Right lobe of liver (tissue), 6 donors: ENCODE measurements at places on chromosomes 12 and 14. TPM values are rescaled to one million over a fixed set of nuclear protein-coding genes. Genes with fewer than 3 reads are reported as not detected.

DNA sequence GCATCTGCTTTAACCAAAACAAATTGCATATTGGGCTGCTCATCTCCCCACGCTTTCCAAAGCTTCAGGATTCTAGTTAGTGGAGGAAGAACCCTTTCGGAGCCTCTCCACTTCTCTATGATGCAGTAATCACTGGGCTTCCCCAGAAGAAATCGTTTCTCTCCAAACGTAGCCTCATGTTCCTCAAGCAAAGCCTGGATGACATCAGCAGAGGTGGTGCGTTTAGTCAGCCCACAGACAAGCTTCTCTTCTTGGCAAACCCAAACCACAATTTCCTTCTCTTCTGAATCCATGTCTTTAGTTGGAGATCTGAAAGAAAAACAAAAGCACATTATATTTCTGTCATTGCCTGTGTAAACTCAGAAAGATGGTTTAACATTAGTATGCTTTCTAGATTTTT lies 30.6 kb downstream of the RASSF9 start:
- no peak overlapping the region for H3K4me3 ChIP-seq
- no peaks in the 10 kb centered on the region for H3K36me3 ChIP-seq
- no peaks in the 10 kb centered on the region for H3K27me3 ChIP-seq
- no peaks in the 10 kb centered on the region for H3K4me1 ChIP-seq
- no peak for DNase-seq

DNA sequence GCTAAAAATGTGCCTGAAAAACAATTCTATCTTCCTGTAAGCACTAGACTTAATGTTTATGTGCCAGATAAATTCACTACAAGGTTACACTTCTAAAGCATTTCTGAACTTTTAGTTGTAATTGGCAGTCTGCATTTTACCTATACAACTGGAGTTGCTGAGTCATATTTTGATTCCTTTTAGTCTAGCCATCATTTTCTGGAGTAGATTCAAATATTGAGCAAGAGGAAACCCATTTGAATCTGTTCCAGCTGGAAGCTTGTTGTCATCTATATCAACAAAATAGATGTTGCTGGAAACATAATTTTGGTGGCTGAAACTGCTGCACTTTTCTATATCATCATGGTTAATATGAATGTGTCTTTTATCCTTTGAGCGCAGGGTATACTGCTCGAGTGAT lies 122.2 kb upstream of the CCDC175 start:
- no peak overlapping the region for H3K27ac ChIP-seq
- no peak for DNase-seq
- H3K4me1 ChIP-seq: no peaks in the 10 kb centered on the region
- H3K27me3 ChIP-seq: no peaks in the 10 kb centered on the region
- no peaks in the 10 kb centered on the region for H3K36me3 ChIP-seq

Gene HSP90B1
- 472 TPM for total RNA-seq

DNA sequence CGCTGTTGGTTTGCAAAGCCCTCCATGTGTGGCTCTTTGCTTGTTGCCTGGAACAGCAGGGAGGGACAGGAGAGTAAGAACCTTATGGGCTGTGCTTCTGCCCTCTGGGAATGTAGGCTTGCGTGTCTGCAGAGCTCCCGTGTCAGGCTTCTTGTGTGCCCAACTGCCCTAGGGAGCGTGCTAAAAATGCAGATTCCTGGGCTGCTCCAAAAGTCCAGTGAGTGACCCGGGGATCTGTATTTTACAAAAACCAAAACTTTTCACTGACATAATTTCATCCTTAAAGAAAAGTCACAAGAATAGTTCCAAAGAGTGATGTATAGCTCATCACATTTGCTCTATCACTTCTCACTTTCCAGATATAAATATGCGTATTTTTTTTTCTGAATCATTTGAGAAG lies 34.8 kb upstream of the CCDC63 start:
- DNase-seq: no peak
- H3K4me3 ChIP-seq: no peak overlapping the region
- no peaks in the 10 kb centered on the region for H3K36me3 ChIP-seq
- H3K27me3 ChIP-seq: no peaks in the 10 kb centered on the region
- no peaks in the 10 kb centered on the region for H3K4me1 ChIP-seq

GRCh38 chr12:59808317-59808910 lies 212.6 kb downstream of the SLC16A7 start:
- no peaks in the 10 kb centered on the region for H3K27me3 ChIP-seq
- no peaks in the 10 kb centered on the region for H3K36me3 ChIP-seq
- DNase-seq: no peak
- H3K4me3 ChIP-seq: no peak overlapping the region
- no peak overlapping the region for H3K27ac ChIP-seq

- no peak overlapping the region for H3K27ac ChIP-seq
- peaks cover 5% of the 10 kb centered on the region for H3K4me1 ChIP-seq
- DNase-seq: no peak
- no peak overlapping the region for H3K4me3 ChIP-seq
Measured at GRCh38 chr14:55302367-55303124, 31.3 kb downstream of the FBXO34 start.

DNA sequence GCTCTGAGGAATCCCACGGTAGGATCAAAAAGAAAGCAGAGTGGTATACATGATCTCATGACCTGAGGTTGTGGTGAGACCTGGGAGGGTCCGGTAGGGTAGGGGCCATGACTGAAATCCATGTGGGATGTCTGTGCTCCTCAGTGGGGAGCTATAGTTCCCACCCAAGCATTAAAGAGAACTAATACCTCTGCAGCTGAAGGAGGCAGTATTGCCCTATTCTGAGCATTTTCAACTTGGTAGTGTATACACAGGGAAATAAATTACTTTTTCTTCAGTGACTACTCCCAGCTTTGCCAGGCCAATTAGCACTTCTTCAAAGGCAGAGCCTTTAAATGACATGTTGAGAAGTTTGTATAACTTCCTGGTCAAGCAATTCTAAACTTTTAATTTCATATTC lies 613.8 kb downstream of the KCNH5 start:
- H3K4me3 ChIP-seq: no peak overlapping the region
- no peaks in the 10 kb centered on the region for H3K4me1 ChIP-seq
- no peak overlapping the region for H3K27ac ChIP-seq
- no peaks in the 10 kb centered on the region for H3K36me3 ChIP-seq
- no peak for DNase-seq

- H3K27ac ChIP-seq: no peak overlapping the region
- DNase-seq: no peak
- H3K27me3 ChIP-seq: no peaks in the 10 kb centered on the region
- H3K36me3 ChIP-seq: no peaks in the 10 kb centered on the region
Measured at GRCh38 chr12:67589078-67589477, 59.5 kb upstream of the DYRK2 start.

- DNase-seq: no peak
- H3K27me3 ChIP-seq: no peaks in the 10 kb centered on the region
- no peak overlapping the region for H3K4me3 ChIP-seq
- H3K36me3 ChIP-seq: no peaks in the 10 kb centered on the region
- H3K4me1 ChIP-seq: peaks cover 4% of the 10 kb centered on the region
- no peak overlapping the region for H3K27ac ChIP-seq
Measured at GRCh38 chr12:49014547-49014946, 4.0 kb downstream of the PRKAG1 start.

- DNase-seq: no peak
- H3K27ac ChIP-seq: no peak overlapping the region
- H3K4me1 ChIP-seq: no peaks in the 10 kb centered on the region
Measured at GRCh38 chr14:58822856-58823255, 185.1 kb downstream of the DACT1 start.

Gene STON2
- total RNA-seq: 23.7 TPM

DNA sequence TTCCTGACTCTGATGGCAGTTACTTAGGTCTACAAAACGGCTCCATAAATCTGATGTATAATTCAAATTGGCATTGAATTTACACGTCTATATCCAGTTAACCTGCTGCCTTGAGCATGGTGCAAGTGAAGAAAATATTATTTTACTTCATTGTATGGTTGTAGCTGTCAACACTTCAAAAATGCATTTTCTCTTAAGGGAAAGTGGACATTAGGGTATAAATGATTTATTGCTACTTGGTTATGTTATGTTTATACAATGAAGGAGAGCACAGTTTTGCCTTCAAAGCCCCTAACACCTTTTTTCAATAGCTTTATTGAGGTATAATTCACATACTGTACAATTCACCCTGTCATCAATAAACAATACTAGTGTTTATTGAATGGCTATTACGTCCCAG lies 2.0 kb upstream of the USP15 start:
- no peaks in the 10 kb centered on the region for H3K36me3 ChIP-seq
- no peaks in the 10 kb centered on the region for H3K27me3 ChIP-seq
- no peaks in the 10 kb centered on the region for H3K4me1 ChIP-seq
- DNase-seq: no peak
- H3K27ac ChIP-seq: no peak overlapping the region

DNA sequence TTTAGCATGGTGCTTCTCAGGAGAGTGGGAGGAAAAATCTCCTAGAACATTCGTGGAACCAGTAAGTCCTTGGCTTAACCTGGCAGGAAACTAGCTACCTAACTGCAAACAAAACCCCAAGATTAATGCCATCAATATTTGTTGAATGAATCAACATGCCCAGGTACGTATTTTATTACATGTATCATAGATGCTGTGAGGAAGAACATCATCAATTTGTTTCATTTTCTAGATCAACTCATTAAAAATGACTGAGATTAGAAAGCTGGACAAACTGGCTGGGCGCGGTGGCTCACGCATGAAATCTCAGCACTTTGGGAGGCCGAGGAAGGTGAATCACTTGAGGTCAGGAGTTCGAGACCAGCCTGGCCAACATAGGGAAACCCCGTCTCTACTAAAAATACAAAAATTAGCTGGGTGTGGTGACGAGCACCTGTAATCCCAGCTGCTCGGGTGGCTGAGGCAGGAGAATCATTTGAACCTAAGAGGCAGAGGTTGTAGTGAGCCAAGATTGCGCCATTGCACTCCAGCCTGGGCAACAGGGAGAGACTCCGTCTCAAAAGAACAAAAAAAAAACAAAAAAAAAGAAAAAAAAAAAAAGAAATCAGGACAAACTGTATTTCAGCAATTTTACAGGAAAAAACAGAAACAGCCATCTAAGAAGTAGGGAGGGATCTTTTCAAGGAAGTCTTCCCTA lies 88.7 kb downstream of the NTN4 start:
- no peak overlapping the region for H3K4me3 ChIP-seq
- DNase-seq: no peak
- H3K36me3 ChIP-seq: no peaks in the 10 kb centered on the region
- no peak overlapping the region for H3K27ac ChIP-seq
- no peaks in the 10 kb centered on the region for H3K27me3 ChIP-seq
- peaks cover 23% of the 10 kb centered on the region for H3K4me1 ChIP-seq

Gene PPP4R4
- 0.81 TPM for total RNA-seq

DNA sequence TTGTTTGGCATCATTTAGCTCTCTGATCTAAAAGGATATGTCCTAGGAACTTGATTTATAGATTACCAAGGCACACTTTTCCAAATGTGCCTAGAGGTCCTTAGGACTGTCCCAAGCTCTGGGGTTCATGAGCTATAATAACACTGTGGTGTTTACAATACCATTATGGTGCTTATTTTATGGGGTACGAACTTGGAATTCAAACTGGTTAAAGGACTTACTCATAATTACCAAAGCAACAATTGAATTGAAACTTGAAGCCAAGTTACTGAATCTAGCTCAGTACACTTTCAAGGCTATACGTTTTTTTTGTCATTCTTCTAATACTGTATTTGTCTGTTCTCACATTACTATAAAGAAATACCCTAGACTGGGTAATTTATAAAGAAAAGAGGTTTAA lies 9.6 kb upstream of the TEP1 start:
- no peaks in the 10 kb centered on the region for H3K4me1 ChIP-seq
- no peaks in the 10 kb centered on the region for H3K27me3 ChIP-seq
- no peaks in the 10 kb centered on the region for H3K36me3 ChIP-seq
- H3K27ac ChIP-seq: no peak overlapping the region

GRCh38 chr12:49033611-49034285 lies 15.2 kb upstream of the PRKAG1 start:
- no peaks in the 10 kb centered on the region for H3K27me3 ChIP-seq
- peaks cover 67% of the 10 kb centered on the region for H3K36me3 ChIP-seq
- no peak overlapping the region for H3K27ac ChIP-seq
- H3K4me3 ChIP-seq: no peak overlapping the region

Gene GZMB
- not detected for total RNA-seq

Gene PRB2
- not detected for total RNA-seq

- no peak for DNase-seq
- H3K36me3 ChIP-seq: no peaks in the 10 kb centered on the region
- H3K4me3 ChIP-seq: no peak overlapping the region
- no peak overlapping the region for H3K27ac ChIP-seq
- H3K4me1 ChIP-seq: no peaks in the 10 kb centered on the region
- no peaks in the 10 kb centered on the region for H3K27me3 ChIP-seq
Measured at GRCh38 chr12:46407361-46407760, 34.8 kb upstream of the SLC38A2 start.

GRCh38 chr12:76450690-76451089 lies 102.5 kb upstream of the BBS10 start:
- H3K4me1 ChIP-seq: no peaks in the 10 kb centered on the region
- no peak overlapping the region for H3K27ac ChIP-seq
- H3K36me3 ChIP-seq: no peaks in the 10 kb centered on the region
- no peaks in the 10 kb centered on the region for H3K27me3 ChIP-seq

GRCh38 chr14:77007975-77008421 lies 20.5 kb downstream of the IRF2BPL start:
- peaks cover 54% of the 10 kb centered on the region for H3K4me1 ChIP-seq
- H3K36me3 ChIP-seq: no peaks in the 10 kb centered on the region
- H3K4me3 ChIP-seq: no peak overlapping the region
- no peaks in the 10 kb centered on the region for H3K27me3 ChIP-seq
